ENCODE measurements at places on chromosomes 1 and 21.
A peak's percentile ranks its signal among the peaks of the same experiment; 100 is the strongest.

GRCh38 chr1:230322421-230322756, 103.7 kb downstream of the PGBD5 start:
- DNase-seq = no peak

- DNase-seq = no peak
Observed at GRCh38 chr1:107593501-107594209, 371.3 kb downstream of the VAV3 start.

DNA sequence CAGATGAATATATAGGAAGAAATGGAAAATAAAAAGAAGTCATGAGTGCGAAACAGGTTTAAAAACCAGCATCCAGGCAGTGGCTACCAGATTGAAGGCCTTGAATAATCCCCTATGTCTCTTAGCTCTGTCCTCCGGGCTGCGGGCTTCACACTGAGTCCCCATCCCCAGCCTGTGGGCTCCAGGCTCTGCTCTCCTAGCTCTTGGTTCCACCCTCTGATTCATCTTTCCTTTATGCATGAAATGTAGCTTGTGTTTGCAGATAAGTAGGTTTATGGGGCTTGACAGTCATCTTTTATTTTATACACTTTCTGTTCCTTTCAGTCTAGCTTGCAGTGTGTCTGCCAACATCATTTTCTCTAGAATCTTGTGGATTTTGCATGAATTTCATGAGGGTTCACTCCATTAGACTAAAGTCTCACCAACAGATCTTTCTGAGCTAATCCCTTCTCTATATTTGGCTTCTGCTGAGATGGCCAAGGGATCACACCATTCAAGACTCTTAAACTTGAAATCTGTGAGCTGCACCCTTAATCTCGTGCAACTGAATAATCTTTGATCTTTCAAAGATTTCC, 174.5 kb downstream of the PLPPR4 start:
- peak; percentile 16 for DNase-seq

DNA sequence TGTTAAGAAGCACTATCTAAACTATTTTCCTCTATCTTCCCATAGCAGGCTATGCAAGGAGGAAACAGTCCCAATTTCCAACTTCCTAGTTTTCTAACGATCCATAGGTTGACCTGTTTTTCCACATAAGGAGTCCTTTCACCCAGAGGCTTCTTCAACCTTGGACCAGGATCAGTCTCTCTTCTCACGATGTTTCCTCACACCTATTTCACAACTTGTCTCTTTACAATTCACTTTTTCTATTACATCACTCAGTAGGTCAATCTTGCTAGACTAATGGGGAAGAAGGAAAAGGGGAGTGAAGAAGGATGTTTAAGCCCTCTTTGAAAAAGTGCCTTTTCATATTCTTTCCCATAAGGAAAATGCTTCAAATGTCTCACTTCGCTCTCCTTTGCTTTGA, 15.9 kb downstream of the PALMD start:
- no peak for DNase-seq

- DNase-seq = no peak
Observed at GRCh38 chr21:33855190-33855589, 60.4 kb downstream of the ATP5PO start.

- no peak for DNase-seq
Observed at GRCh38 chr1:74522148-74522547, 9.7 kb upstream of the LRRC53 start.

- no peak for DNase-seq
Observed at GRCh38 chr1:11062965-11063401, 3.2 kb upstream of the SRM start.

DNA sequence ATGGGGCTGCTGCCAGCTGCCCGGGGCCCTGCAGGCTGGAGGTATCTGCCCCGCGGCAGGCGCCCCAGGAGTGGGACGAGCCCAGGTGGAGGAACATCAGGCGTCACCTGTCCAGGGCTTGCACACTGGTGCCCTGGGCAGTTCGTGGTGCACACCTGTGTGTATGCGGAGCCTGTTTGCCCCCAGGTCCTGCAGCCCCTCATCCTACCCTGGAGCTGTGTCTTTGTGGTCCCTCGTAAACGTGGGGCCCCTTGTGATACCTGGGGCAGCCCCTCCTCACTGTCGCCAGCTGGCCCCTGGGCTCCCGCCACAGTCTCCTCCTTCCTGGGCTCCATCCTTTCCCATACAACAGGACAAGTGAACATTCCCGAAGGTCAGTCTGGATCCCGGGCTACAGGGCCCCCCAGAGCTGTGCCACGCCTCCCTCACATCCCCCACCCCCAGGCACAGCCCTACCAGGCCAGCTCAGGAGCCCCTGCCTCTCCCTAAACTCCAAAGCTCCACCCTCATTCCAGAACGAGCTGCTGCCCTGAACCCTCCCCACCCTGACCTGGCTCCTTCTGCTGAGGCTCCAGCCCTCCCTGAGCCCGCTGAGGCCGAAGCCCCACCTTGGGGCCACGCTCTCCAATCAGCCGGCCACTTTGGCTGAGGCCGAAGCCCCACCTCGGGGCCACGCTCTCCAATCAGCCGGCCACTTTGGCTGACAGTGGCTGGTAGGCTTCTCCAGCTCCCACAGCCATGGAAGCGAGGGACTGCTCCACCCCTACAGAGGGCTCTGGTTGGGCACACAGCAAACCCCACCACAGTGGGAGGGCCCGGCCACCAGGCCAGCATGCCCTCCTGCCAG, 42.6 kb downstream of the UBE2G2 start:
- peak; percentile 6 for DNase-seq

DNA sequence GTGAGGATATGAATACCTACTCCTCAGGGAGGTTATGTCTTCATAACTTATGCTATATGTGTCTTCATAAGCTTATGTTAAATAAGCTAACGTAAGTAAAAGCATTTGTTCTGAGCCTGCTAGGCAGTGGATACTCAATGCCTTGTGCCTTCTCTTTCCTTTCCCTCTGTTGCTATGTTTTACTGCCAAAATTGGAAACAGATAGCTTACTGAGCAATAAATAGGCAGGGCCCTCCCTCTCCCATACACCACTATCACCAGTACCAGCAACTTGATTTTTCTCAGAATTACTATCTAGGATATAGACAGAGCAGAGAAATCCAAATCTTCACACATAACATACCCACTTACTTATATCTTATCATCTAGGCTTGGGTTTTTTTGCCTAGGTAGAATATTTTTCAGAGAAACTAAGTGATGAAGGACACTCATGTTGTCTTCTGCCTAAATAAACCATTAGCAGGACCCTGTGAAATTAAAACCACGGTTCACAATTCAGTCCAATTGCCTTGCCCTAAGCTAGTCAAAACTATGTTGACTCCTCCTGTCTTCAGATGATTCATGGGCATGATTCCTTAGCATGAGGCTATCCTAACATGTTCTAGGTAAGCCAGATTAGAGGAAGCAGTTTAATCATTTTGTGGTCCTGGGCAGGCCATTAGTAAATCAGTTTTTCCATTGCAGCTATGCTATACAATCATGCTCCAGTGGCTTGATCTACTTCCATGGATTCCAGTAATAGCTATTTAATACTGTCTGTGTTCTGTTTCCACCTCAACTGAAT, 15.9 kb upstream of the LRRC8C start:
- peak; percentile 36 for DNase-seq

- DNase-seq = no peak
Observed at GRCh38 chr1:227124473-227124872, 184.4 kb downstream of the COQ8A start.

DNA sequence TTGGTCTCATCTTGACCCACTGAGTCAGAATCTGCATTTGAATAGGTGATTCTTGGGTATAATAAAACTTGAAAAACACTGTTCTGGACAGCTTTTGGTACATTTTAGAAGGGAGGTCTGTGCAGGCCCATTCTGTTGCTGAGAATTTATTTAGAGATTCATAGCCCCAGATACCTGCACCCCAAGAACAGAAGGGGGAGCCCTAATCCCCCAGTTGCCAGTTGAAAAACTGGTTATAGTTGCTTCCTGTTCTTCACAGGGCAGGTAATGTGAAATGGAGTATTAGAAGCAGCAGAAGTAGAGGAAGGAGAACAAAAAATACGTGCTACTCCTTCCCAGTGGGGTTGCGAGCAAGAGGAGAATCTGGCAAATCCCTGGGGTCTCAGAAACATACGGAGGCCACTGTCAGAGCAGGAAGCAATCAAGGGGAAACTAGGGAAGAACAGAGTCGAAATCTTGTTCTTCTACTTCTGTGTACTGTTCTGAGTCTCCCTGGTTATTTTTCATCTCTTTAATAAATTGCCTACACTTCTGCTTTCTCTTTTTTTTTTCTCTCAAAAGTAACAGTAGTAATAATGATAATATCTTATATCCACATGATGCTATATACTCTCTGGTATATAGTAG, 4.6 kb upstream of the CLCA2 start:
- DNase-seq = peak; percentile 27

DNA sequence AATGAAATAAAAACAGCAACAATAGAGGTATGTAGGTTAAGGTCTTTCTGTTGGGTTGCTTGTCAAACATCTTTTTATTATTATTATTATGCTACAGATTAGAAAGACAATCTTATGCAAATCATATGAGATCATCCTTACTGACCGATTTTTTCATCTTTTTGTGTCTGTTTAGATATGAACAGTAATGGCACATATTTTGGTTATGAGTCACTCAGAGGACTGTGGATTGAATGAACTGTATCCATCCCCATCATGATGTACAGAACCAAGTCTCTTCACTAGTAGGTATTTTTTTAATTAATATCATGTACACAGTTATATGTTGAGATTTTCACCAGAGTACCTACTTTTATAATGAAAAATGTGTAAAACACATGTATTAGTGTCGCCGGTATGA, 159.1 kb downstream of the CHRM3 start:
- no peak for DNase-seq

GRCh38 chr1:22166439-22166838, 23.5 kb upstream of the WNT4 start:
- DNase-seq = no peak

DNA sequence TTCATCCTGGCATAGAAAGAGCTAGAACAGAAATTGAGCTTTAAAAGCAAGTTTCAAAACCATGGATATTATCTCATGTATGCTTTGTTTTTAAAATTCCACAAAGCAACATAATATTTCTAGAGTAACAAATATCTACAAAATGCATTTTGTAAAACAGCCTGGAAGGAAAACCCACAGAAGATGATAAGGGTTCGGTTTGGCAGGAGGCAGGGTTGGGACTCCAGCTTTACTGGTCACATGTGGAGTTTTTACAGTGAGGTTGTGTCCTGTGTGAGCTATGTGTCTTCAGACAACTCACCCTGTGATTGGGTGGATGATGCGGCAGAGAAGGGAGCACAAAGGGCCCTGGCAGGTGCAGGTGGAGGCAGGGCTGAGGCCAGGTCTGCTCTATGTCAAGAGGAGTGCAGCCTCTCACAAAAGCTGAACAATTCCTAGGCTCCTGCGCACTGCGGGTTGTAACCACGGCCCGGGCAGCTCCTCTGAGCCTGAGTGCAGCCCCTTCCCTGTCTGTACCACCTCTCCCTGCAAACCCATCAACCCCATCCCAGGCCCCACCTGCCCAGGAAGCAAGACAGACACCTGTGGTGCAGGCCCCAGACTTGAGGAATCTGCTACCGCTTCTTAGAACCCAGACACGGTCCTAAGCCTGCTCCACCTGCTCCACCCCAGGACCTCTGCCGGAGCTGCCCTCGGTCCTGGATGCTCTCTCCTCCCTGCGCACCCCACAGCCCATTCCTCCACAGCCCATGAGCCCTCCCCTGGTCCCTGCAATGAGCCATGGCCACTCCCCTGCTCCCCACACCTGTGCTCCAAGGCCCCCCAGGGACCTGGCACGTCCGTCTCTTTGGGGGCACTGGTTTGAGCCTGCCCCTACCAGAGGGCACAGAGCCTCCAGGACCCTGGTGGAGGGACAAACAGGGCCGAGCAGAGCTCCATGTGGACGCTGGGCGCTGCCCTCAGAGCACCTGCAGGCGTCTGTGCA, 2.8 kb upstream of the COL18A1 start:
- no peak for DNase-seq

DNA sequence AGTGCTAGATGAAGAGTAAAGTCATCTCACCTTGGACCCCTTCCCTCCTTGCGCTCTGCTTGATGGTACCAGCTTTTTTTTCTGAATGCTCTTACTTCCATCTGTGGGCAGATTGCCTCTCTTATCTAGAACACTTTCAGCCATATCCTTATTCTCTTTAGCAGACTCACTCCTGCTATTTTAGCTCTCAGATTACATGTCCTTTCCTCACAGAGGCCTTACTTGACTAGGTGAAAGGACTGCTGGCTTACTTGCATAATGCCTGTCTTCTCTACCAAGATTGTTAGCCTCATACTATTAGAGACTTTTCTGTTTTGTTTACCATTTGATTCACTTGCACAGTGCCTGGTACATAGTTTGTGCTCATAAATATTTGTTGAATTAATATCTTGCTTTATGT, 9.3 kb downstream of the IFI44 start:
- no peak for DNase-seq

GRCh38 chr21:25688275-25689155, 46.2 kb downstream of the ATP5PF start:
- DNase-seq = no peak

GRCh38 chr1:65470766-65471165, 50.3 kb downstream of the LEPR start:
- no peak for DNase-seq

- DNase-seq = peak; percentile 76
Observed at GRCh38 chr1:30818568-30819243, 61.1 kb upstream of the LAPTM5 start.

Data from WERI-Rb-1 (cell line).